ENCODE measurements at places on chromosomes 5 and 9.

GRCh38 chr5:118378959-118379358 lies 609.4 kb downstream of the DTWD2 start:
- DNase-seq: no peak

GRCh38 chr9:16223074-16223871 lies 647.2 kb downstream of the BNC2 start:
- no peak for DNase-seq

DNA sequence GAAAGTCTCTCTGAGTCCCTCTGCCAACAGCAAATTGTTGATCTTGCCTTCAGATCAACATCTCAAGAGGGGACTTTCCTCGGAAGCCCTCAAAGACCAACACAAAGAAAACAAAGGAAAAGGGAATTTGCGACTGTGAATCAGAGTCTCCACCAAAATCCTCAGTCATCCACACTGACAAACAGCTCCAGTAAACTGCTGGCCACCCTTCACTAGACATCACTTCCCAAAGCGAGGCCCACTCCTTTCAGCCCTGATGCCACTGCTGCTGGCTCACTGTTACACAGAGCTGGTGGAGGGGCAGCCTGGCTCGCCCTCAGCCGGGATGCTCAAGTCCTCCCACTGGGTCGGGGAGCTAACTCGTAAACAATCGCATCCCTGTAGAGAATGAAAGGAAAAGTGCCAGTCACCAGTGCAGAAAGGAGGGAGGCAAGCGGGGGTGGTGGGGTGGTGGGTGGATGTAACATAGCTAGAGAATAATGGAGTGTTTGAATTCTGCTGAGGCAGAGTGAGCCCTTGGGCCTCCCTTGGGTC lies 1.3 kb downstream of the FGF1 start:
- peak; percentile 51 for DNase-seq

GRCh38 chr9:130561056-130561455 lies 18.3 kb upstream of the FUBP3 start:
- no peak for DNase-seq

- no peak for DNase-seq
Measured at GRCh38 chr5:128667152-128667551, 129.1 kb upstream of the FBN2 start.

DNA sequence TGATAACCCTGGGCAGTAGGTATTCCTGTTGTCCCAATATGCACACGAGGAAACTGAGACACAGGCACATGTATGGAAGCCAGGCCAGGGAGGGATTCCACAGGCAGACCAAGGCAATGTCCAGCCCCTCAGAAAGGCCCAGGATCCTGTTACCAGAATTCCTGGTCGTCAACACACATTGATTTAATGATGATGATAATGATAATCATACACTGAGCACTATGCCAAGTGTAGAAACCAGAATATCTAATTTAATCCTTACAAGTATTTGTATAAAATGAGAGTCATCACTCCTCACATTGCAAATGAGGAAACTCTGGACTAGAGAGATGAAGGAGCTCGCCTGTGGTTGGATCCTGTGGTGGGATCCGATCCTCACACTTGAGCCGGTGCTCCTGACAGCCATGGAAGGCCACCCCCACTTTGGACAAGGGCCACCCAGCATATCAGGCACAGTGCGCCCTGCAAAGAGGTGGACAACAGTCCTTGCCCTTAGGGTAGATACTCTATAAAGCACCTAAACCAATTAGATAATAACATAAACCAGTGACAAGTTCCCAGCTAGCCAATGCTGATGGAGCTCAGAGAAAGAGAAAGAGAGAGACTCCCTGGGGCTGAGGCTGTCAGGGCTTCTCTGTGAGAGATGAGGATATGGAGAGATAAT lies 185.3 kb downstream of the SLIT3 start:
- DNase-seq: no peak
